ENCODE measurements at places on chromosomes 13 and 19.

GRCh38 chr19:12733369-12734214, 892 bp downstream of the TRIR start:
- no peak for DNase-seq

GRCh38 chr19:11767633-11768133, 883 bp downstream of the ZNF441 start:
- DNase-seq = no peak

DNA sequence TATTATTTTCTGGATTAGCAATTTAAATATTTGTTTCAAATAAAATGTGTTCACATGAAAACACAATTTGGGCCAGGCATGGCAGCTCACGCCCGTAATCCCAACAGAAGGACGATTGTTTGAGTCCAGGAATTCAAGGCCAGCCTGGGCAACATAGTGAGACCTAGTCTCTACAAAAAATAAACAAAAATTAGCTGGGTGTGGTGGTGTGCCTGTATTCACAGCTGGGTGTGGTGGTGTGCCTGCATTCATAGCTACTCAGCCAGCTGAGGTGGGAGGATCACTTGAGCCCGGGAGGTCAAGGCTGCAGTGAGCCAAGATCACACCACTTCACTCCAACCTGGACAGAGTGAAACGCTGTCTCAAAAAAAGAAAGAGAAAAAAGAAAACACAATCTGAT, 46.4 kb downstream of the KPNA3 start:
- DNase-seq = no peak

DNA sequence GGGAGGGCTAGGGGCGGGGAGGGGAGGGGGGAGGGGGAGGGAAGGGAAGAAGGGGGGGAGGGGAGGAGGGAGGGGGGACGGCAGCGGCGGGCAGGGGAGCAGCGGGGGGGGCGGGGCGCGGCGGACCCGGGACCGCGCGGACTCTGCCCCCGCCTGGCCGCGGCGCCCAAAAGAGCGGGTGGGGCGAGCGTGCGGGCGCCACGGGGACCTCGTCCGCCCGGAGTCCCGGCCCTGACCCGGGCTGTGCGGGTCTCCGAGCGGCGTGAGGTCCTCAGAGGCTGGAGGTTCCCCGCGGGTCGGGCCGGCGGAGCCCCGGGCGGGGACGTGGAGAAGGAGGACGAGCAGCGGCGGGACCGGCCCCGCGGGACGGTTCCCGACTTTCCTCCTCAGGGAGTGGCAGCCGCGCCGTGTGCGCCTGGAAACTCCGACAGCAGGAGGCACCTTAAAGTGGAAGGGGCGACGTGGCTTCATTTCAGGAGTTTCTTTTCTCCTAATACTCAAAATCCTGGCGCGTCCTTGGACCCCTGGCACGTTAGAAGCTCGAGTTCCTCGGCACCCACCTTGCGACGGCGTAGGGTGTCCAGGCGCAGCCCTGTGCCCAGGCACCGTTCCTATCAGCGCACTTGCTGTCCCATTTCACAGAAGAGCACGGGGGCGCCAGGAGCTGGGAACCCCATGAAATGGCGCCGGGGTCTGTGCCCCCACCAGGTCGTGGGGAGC, 518 bp upstream of the PLPP2 start:
- DNase-seq = no peak

DNA sequence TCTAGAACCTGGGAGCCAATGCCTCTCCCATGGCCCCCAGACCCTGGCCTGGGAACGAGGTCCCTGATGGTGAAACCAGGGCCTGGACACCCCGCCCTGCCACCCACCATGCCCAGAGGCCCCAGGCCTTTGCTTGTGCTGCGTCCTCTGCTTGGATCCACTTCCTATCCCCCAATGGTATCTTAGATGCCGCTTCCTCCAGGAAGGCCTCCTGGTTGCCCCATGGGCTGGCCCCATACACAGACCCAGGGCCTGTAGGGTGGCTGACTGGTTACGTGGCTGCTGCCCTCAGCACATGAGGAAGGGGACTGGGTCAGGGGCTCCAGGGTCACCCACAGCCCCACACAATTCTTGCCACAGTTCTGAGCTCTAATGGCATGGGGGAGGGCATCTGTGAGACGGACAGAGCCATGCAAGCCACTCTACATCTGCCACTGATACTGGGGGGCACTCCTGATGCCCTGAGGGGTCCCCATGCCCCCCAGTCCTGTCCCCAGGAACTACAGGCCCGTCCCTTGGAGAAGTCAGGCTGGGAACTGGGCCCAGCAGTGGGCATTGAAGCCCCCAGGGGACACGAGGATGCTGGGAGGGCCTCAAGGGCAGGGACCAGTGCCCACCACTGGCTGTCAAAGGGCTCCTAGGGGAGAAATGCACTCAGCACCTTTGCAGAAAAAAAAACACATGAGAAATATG, 5.0 kb downstream of the RPL36 start:
- DNase-seq = no peak

- no peak for DNase-seq
Measured at GRCh38 chr19:45355402-45355801, 14.9 kb downstream of the KLC3 start.

DNA sequence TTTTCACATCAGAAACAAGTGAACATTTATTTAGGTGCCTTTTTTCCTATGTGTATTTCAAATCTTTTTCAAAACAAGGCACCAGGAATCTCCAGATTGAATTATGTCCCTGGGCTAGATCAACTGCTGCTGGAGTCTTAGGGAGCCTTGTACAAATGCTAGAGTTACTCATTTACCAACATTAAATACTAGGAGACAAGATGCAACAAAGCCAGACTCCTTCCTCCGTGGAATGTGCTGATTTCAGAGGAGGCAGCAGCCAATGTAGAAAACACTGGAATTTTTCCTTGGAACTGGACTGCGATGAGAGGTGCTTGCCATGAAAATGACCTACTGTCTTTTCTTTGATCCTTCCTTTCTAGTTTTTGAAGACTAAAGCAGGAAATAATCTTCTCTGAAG, 1514.7 kb upstream of the MIR17HG start:
- DNase-seq = no peak

DNA sequence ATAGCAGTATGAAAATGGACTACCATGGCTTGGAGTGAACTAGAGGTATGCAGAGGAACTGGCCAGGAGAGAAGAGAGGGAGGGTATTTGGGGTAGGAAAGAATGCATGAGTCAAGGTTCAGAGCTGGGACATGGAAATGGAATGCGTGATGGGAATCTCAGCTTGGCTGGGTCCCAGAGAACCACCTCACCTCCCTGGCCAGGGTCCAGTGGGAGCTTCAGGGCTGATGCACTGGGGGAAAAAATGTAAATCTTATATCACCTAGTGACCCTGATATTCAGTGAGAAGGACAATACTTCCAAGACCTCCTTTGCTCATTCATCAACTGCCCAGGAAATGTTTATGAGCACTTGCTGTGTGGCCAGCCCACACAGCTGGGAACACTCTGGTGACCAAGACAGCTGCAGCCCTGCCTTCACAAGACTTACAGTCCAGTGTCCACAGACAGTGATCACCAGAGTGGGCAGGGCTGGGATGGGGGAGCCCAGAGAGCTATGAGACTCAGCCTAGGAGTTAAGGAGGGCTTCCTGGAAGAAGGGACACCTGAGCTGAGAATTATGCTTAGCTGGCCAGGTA, 12.8 kb downstream of the IGSF23 start:
- DNase-seq = no peak

- DNase-seq = no peak
Measured at GRCh38 chr13:59442944-59443486, 720.7 kb downstream of the DIAPH3 start.

DNA sequence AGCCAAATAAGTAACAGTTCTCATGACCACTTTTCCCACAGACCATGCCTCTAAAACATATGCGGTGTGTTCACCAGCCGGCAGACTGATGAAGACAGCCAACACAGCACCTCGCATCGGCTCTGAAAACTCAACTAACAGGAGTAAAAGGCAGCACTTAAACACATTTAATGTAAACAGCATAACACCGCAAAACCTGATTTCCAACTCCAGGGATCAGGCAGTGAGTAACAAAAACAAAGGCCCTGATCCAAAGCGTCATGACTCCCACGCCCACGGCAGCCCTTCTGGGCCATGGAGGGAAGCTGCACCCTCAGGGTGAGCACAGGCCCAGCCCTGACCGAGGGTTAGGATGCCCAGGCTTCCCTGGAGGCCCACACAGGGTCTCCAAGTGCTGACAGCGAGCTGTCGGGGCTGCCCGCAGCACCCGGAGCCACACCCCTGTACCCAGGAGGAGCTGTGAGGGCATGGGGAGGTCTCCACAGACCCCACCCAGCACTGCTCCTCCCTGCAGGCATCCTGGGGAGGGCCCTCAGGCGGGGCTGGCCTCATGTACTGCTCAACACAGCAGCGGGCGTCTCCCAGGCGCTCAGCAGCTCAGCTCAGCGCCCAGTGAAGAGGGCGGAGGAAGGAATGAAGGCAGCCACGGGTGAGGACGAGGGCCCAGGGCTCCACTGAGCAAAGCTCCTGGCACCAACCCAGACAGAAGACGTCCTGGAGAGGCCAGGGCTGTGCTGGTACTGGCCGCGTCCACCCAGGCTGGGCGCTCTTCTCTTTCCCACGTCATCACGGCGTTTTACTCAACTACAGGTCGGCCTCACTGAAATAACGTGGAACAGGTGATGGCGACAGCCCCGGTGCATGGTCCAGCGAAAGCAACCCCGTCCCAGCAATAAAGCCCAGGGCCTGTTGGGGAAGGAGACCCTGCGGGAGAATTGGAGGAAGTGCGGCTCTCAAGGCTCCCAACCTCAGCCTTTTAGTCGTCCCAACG, 53.7 kb downstream of the RASA3 start:
- no peak for DNase-seq

DNA sequence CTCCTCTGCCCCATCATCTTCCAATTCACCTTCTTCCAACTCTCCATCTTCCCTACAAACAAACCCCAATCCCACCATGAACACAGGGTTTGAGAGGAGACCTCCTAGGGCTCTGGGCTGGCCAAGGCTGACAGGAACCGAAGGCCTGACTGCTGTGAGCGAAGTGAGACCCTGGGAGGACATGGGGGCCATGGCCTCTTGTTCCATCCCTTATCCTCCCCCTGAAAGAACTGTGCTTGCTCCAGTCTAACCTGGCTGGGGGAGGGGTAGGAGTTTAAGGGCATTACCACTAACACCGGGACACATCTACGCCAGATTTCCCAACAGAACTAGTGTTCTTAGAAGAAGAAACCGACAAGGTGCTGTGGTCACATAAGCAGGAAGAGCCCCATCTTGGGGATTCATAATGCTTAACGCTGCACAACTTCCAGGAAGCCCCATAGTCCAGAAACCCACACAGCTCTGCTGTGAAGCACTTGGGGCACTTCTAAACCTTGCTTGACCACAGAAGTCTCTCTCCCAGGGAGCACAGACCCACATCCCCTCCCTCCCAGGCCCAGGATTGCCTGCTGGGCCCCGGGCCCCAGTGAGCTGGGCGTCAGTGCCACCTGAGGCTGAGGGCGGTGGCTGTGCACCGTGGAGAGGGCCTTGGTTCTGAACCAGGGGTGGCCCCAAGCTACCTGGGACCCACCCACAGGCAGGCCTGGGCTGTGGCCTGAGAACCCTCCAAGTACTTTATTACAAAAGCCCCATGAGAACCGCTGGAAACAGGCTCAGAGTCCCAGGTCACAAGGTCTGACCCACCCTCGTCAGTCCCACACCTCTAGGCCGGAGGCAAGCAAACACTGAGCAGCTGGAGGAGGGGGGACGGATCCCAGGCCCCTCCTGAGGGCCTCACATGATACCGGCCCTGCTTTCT, 18.8 kb downstream of the ZC3H4 start:
- DNase-seq = no peak

- DNase-seq = peak; percentile 6
Measured at GRCh38 chr19:12880551-12881171, 588 bp downstream of the DNASE2 start.

- DNase-seq = no peak
Measured at GRCh38 chr19:16384688-16385087, 60.1 kb downstream of the KLF2 start.

DNA sequence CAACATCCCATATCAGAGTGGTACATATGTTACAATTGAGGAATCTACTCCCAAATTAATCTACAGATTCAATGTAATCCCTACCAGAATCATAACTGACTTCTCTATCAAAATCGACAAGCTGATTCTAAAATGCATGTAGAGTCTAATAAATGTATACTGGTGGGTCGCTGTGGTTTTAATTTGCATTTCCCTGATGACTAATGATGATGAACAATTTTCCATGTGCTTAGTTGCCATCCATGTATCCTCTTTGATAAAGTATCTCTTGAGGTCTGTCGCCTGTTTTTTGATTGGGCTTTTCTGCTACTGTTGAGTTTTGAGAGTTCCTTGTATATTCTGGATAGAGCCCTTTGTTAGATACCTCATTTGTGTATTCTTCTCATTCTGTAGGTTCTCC, 43.8 kb downstream of the KLF12 start:
- DNase-seq = no peak

DNA sequence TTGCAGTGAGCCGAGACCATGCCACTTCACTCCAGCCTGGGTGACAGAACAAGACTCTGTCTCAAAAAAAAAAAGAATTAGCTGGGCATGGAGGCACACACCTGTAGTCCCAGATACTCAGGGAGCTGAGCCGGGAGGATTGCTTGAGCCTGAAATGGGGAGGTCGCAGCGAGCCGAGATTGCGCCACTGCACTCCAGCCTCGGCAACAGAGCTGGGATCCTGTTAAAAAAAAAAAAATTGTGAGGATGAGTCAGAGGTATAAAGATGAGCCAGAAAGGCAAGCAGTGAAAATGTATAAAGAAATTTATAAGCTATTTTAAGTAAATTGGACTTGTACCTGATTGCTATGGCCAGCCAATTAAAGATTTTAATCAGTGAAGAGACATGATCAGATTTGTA, 21.1 kb downstream of the KBTBD6 start:
- no peak for DNase-seq

DNA sequence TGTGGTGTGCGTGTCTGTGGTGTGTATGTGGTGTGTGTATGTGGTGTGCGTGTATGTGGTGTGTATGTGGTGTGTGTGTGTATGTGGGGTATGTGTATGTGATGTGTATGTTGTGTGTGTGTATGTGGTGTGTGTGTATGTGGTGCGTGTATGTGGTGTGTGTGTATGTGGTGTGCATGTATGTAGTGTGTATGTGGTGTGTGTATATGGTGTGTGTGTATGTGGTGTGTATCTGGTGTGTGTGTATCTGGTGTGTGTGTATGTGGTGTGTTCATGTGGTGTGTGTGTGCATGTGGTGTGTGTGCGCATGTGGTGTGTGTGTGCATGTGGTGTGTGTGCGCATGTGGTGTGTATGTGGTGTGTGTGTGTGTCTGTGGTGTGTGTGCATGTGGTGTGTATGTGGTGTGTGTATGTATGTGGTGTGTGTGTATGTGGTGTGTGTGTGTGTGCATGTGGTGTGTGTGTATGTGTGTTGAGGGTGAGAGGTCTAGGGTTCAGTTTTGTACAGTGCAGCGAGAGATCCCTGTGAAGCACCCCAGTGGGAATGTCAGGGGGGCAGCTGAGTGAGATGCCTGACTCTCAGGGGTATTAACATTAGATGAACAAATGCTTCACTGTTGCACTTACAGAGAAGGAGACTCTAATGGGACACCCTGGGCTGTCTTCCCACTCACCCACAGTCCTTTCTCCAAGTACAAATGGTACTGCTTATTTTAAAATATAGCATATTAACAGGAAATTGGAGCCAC, 61.3 kb upstream of the MEDAG start:
- no peak for DNase-seq
